Left colon (tissue), 2 donors: ENCODE measurements at places on chromosomes 12 and 14.
A peak's percentile ranks its signal among the peaks of the same experiment; 100 is the strongest.

DNA sequence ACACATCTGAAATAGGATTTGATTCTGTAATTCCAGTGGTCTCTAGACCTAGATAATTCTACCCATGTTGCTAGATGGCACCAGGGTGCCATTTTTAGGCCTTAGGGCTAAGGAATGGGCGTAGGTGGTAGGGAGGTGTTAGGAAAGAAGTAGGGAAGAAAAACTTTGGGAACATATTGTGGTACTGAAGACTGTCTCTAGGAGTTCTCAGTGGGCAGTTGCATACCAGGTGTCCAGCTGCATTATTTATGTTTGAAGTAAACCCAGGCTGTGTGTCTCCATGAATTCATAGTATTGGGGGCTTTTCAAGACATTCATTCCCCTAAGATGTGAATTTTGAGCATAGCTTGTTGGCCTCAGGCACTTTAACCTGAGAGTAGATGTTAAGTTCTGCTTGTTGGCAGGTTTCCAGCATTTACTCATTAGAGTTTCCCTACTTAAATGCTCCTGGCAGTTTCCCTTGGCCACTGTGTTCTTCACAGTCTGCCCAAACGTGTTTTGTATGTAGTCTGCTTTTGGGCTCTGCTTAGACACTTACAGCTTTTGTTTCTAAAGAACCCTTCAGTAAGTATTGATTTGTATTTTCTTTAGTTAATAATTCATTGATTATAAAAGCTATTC, 31.5 kb upstream of the CCT2 start:
- no peak for DNase-seq

DNA sequence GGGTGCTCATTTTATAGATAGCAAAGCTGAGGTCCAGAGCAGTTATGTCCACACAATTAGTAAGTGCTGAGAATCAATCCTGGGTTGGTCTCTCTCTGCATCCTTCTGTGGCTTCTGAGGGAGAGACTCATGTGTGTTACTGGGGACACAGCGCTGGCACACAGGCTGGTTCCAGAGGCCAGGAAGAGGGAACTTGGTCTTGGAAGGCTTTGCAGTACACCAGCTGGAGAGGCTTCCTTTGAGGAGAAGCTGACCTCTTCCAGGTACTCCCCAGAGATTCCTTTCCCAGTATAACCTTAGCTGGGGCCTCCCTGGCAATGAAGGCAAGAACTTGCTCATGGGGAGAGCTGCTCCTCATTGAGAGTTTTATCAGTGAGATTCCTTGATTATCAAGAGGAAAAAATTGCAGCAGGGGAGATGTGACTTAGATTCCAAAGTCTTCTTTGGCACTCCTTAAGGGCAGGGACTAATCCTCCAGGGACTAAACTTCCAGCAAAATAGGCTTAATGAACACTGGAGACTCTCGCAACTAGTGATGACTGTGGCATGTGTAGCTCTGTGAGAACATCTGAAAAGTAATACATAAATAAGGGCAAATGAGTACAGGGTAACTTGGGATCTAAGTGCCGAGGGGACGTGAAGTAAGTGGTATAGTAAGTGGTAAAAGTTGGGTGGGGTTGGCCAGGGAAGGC, 13.9 kb upstream of the KRT80 start:
- no peak for DNase-seq

DNA sequence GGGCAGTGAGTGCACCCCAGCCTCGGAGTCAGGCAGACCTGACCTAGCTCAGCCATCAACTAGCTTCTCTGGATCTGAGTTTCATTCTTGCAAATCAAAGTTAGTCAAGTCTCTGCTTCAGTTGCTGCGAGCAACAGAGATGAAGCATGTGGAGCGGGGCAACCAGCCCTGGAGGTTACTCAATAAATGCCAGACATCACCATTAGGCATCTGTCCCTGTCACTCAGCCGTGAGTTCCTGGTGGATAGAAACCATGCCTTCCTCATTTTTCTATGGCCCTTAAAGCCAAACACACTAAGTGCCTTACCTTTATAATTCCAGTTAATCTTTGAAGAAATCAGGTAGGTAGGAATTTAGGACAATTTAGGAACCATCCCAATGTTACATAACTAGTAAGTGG, 19.3 kb downstream of the RFX4 start:
- DNase-seq = no peak

GRCh38 chr12:52637299-52637698, 14.7 kb downstream of the KRT2 start:
- no peak for DNase-seq

GRCh38 chr12:104682790-104683279, 226.1 kb downstream of the CHST11 start:
- no peak for DNase-seq

DNA sequence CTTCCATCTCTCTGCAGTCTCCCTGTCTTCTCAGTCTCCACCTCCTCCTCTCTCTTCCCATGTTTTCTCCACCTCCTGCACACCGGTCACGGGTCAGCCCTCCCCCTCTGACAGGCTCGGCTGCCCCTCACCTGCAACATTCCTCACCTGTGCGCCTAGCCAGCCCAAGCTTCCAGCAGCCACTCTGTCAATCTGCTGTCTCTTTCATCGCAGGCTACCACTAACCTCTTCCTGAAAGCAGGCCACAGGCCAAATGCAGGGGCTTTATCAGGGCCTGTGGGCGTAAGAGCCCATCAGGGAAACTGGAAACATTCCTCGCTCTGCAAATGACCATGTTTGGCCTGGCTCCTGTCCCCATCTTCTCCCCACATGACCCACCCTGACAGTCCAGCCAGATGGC, 34.5 kb downstream of the CMKLR1 start:
- DNase-seq = no peak

GRCh38 chr14:94177806-94178205, 3.7 kb downstream of the PPP4R4 start:
- DNase-seq = no peak

DNA sequence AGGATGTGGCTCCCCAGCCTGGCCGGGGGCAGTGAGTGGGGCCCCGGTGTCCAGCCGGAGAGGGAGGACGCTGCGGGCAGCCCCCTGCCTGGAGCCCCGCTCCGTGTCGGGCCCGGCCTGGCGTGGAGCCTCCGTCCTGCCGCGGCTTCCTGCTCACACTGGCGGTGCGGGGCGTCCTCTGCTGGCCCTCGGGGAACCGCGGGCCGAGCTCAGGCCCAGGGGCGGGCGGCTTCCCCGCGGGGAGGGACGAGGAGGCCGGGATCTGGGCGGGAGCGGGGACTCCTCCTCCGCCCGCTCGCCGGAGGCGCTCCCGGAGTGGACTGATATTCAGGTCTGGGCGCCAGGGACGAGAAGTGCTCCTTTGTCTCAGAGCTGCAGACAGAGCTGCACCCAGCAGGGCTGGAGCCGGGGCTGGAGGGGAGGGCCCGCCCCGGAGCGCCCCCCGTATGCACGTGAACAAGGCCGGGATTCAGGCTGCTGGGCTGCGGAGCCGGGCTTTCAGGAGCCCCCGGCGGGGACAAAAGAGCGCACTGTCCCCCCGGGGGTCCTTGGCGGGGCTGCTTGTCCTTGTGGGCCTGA, 2.2 kb downstream of the MMP17 start:
- DNase-seq = peak; percentile 71

DNA sequence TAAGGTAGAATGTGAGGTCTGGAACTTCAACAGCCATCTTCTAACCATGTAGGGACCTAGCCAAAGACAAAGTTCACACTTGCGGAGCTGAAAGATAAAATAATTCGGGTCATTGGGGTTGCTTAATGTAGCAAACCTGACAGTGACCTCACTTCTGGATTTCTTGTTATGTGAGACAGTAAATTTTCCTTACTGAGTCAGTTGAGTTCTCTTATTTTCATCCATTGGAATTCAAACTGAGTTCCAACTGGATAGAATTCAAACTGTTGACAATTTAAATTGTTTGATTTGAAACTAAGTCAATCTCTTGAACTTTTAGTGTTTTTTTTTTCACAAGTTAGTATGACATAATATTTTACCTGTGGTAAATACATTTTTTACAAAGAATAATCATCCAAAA, 406.5 kb downstream of the ADAMTS20 start:
- DNase-seq = no peak

DNA sequence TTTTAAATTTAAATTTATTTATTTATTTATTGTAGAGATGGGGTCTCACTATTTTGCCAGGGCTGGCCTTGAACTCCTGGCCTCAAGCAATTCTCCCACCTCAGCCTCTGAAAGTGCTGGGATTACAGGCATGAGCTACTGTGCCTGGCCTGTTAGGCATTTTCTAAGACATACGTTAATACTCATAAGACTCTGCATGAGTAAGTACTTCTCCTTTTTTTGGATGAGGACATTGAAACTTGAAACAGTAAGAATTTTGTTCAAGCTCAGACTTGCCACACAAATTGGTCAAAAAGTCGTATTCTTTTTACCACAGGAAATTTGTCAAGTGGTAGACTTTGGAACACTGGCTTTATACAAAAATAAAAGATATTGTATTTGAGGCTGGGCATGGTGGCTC, 187.4 kb upstream of the RASSF8 start:
- no peak for DNase-seq

GRCh38 chr12:14935031-14935430, 3.3 kb downstream of the ERP27 start:
- no peak for DNase-seq

GRCh38 chr12:75853626-75854025, 177.9 kb downstream of the PHLDA1 start:
- no peak for DNase-seq

DNA sequence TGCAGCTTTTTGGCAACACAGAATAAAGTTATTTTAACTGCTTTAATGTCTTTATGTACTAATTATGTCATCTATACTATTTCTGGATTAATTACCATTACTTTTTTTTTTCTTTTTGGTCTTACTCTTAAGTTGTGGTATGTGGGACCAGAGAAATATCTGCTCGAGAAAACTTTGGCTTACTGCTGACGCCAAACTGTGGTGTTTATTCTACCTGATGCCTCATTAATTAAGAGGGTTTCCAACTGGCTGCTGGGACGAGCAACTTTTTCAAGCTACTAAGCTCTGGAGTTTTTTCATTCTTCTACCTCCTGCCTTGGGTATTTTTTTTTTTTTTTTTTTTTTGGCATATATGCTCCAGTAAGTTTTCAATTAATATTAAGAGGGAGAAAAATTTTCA, 1257.5 kb downstream of the FSCB start:
- DNase-seq = no peak

- no peak for DNase-seq
Observed at GRCh38 chr14:23895480-23895879, 58.1 kb upstream of the DHRS4 start.

GRCh38 chr12:49483619-49484018, 55.2 kb upstream of the KCNH3 start:
- no peak for DNase-seq

- no peak for DNase-seq
Observed at GRCh38 chr14:51677738-51678137, 26.0 kb downstream of the FRMD6 start.

DNA sequence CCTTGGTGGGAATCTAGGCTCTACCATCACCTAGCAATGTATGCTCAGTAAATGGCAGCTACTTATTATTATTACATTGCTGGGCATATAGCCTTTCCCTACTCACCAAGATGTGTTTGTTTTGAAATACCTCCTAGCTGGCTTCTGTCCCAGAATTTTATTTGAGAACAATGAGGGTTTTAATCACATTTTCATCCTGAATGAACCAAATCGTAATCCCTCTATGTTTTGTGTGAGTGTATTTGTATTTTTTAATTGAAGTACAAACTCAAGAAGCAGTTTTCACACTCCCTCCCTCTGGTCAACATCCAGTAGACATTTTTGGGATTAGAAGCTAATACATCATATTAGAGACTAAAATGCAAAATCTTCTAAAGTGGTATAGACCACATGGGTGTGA, 7.6 kb downstream of the SLC7A8 start:
- no peak for DNase-seq

GRCh38 chr12:14260011-14260993, 105.2 kb upstream of the ATF7IP start:
- peak; percentile 94 for DNase-seq

- DNase-seq = peak; percentile 65
Observed at GRCh38 chr14:77598366-77599070, 17.9 kb downstream of the SPTLC2 start.

- no peak for DNase-seq
Observed at GRCh38 chr12:97017213-97017612, 110.2 kb downstream of the NEDD1 start.

- DNase-seq = no peak
Observed at GRCh38 chr12:2251526-2252209, 198.9 kb downstream of the CACNA1C start.

DNA sequence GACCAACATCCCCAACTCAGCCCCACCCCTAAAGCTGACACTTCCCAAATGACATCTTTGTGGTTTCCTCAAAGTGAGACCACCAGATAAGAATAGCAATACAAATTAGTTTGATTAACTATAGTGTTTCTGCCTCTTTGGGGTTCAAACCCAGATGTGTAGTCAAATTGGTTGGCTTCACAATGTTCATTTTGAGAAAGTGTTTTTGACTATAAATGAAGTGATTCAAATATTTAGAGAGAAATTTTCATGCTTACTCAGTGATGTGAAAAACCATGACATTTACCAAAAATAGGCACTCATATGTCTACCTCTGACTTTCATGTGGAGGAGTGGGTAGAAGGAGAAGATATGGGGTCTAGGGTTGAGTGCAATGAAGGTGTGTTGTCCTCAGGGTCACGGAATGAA, 218.4 kb downstream of the BCAT1 start:
- no peak for DNase-seq

GRCh38 chr12:25208554-25208953, 13.5 kb downstream of the ETFRF1 start:
- no peak for DNase-seq

GRCh38 chr12:89228491-89228890, 123.8 kb downstream of the DUSP6 start:
- DNase-seq = no peak

GRCh38 chr12:30197392-30198057, 413.8 kb upstream of the TMTC1 start:
- no peak for DNase-seq

DNA sequence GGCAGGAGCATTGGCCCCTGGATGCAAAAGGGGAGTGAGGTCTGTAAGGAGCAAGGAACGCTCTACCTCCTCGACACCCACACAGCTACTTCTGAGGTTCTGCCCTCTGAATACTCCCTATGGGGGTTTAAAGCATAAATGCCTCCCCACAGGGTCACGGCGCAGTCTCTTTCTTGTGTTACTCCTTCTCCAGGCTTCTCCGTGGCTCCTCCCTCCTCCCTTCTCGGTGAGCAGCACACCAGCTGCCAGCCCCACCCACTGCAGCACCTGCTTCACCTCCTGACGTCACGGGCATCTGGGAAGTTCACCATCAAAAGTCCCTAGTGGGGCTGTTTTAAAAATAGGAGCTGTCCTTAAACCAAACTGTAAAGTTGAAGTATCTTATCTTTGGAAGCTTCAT, 67.3 kb downstream of the SPTB start:
- DNase-seq = peak; percentile 81

- DNase-seq = no peak
Observed at GRCh38 chr12:97425380-97425779, 37.2 kb upstream of the RMST start.
